LoVo (cell line): ENCODE measurements at places on chromosomes 3 and 15.

DNA sequence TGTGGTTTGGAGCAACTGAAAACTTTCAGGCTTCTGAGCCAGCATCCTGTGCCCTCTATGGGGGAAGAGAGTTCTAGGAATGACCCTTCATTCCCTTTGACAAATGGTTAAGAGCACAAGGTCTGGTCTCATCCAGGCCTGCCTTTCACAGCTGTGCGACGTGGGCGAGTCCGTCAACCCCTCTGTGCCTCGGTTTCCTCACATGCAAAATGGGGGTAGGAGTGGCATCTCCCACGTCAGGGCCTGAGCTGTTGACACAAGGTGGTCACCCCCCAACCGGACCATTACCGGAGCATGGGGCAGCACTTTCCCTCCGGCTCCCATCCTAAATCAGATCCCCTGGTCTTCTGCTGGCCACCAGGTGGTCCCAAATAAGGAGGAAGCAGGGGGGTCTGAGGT lies 70.4 kb downstream of the ATP2B2 start:
- DNase-seq, result no peak

DNA sequence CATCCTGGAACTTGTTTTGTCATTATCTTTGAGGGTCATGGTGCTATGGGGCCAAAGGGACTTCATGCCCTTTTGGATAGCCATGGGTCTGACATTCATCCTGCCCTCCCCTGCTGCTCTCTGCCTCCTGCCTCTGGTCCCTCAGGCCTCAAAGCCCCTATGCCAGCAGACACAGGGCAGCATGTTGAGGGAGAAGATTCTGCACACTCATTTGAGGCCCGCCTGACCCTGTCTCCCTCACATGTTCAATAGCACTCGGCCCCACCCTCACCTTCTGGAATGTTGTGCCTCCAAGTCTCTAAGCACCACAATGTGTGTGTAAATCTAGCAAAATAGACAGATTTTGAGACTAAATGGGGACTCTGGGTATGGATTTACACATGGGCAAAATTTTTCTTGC lies 178.7 kb upstream of the ANKRD28 start:
- no peak for DNase-seq

- DNase-seq, result no peak
Measured at GRCh38 chr3:126672340-126672739, 17.4 kb upstream of the TXNRD3 start.

DNA sequence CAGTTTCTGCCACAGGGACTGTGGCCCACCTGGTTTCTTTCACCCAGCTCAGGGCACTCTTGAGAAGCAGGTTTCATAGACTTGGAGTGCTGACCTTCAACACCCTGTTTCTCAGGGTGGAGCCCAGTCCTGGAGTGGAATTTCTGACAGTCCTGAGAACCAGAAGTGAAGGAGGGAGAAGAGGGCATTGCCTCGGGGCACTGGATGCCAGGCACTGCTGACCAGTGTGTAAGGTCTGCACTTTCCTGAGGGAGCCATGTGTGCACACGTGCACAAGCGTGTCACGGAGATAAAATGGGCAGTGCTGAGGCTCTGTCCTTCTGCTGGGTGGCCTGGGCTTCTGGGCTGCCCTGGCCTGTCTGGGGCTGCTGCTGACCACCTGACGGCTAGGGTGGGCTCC lies 118.5 kb downstream of the SEC22A start:
- no peak for DNase-seq

DNA sequence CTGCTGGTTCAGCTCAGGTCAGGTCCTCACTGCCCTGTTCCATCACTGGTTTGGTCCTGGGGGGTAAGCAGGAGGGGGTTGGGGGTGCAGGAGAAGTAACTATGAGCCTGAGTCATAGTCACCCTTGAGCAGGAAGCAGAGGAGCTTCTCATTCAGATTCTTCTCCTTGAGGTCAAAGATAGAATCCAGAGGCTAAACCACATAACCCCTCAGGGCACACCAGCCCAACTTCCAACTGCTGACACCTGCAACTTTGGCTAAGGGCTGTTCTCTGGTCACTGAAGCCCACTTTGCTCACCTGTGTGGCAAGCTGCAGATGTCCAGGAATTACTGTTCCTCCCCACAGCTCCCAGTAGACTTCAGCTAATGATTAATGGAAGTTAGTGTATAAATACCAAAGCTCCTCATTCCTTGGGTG lies 48.8 kb upstream of the LRRFIP2 start:
- DNase-seq, result peak; percentile 34

DNA sequence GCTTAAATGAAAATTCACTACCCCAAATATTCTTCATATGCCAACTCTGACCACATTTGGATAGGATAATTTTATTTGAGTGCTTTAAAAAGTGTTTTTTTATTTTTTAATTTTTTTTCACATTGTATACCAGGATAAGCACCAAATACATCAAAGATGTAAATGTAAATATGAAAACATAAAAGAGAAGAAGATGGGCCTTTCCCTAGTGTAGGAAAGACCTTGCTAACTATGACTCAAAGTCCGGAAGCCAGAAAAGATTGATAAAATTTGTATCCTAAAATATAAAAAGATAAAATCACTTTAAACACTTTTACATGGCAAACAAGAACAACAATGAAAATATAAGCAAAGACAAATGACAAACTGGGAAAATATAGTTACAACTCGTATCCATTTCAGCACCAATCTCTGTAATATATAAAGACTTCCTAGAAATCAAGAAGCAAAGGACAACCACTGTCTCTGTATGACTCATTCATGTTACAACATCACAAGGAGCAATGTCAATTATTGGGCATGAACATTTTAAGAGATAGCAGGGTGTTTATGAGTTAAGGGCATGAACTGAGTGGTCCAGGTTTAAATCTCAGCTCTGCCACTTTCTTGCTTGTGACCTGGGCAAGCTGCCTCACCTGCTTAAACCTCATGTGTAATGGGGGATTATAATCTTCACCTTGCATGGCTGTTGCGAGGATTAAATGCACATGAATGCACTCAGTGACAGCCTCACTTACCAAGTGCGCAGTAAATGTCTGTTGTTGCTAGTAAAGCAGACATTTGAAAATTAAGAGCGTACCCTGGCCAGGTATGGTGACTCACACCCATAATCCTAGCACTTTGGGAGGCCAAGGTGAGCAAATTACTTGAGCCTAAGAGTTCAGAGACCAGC lies 25.3 kb upstream of the ARHGEF3 start:
- peak; percentile 25 for DNase-seq

DNA sequence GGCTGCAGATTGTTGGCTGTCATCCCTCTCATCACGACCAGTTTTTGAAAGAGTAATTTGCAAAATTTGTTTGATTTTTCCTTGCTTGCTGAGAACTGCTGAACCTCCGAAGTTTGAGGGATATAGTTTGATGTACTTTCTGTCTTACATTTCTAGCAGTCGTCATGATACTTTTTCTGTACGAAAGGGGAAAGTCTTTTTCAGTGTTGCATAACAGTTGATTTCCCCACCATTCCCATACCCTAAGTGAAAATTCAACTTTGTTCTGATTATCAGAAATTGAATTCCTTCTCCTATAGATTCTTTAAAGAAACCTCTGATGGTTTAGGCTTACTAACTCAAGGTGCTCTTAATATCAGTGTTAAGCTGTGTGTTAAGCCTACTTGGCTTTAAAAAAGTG lies 1.6 kb downstream of the PDE8A start:
- no peak for DNase-seq

DNA sequence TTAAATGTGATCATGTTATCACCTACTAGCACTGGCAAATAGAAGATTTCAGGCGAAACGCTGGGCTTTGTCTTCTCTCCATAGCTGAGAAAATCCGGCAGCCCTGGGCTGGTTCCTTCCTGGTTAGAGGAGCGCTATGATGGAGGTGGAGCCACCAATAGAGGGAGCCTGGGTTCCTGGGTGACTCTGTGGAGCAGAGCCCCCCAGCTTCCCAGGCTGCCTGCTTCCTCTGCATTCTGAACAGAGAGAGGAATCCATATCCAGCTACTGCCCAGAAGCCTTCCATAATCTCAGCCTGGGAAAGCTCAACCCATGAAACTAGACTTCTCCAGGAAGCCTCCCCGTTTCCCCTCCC lies 32.6 kb upstream of the IQSEC1 start:
- DNase-seq, result no peak
